Activated CD4-positive, alpha-beta T cell treated with anti-CD3 and anti-CD28 coated beads, Interleukin-2, amount 10 ng/mL, durations not matched to agents 7 days and 5 days (primary cell): ENCODE measurements at places on chromosomes 1 and 21.

GRCh38 chr1:246919902-246920301, 11.8 kb downstream of the AHCTF1 start:
- no peak for DNase-seq

DNA sequence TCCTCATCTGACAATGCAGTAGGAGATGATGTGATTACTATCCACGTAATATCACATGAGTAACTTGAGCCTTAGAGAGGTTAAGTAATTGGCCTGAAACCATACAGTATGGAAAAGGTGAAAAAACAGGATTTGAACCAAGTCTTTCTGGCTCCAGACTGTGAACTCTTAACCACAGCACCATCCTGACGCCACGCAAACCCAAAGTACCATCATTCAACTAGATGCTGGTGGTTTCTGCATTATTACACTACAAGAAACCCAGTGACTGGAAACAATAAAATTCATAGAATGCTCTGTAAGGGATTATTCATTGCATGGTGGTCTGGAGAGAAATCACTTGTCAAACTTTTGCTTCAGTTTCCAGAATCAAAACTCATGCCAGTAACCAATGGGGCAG, 90.7 kb downstream of the MAB21L3 start:
- no peak for DNase-seq

DNA sequence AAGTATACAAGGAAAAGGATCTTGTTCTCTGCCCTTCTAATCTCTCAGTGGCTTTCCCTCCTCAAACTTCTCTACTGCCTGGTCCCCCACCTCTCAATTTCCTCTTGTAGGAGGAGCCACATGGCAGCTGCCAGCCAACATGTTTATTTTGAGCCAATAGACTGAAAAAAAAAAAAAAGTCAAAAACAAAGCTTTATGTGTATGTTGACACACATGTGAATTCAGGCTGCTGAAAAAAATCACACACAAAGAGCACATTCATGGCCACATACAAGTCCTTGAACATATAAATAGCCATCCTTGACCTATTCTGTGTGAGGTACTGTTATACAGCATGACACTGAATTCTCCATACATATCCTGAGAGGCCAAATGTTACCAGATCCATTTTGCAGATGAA, 3.7 kb downstream of the PTPN14 start:
- DNase-seq, result no peak

GRCh38 chr1:155729031-155729898, 40.4 kb downstream of the DAP3 start:
- peak; percentile 54 for DNase-seq

- DNase-seq, result no peak
These were observed 31.5 kb upstream of the MAP10 start for GRCh38 chr1:232773752-232774151.

DNA sequence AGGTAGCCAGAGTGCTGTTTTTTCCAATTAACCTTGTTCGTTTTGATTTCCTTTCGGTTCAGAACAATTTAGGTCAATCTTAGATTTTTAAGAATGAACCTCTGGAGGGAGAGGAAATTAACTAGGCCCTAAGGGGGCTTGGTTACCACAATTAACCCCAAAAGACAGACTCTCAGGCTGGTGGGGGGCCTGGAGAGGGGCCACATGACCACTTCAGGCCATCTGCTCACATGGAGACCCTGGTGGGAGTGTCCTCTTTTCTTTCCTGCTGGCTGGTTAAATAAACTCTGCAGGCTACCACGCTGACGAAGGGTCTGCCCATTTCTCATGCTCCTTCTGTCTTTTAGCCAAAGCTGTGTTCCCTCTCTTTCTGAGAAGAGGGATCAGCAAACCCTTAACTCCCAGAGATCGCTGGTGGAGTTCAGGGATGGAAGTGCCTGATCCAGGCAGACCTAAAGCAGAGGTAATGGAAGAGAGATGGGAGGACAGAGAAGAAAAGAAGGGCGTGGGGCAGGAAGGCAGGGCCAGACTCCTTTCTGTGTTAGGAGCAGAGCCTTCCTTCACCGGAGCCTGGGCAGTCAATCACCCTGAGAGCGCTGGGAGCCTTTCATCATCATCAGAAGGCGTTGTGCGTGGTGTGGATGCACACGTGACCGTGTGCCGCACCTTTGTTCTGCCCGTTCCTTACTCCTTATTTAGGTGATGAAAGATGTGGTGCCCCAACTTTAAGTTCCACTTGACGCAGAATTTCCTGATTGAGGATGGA, 58.5 kb downstream of the KIF26B start:
- no peak for DNase-seq

- no peak for DNase-seq
These were observed 16.9 kb downstream of the NRDC start for GRCh38 chr1:51861669-51862068.

DNA sequence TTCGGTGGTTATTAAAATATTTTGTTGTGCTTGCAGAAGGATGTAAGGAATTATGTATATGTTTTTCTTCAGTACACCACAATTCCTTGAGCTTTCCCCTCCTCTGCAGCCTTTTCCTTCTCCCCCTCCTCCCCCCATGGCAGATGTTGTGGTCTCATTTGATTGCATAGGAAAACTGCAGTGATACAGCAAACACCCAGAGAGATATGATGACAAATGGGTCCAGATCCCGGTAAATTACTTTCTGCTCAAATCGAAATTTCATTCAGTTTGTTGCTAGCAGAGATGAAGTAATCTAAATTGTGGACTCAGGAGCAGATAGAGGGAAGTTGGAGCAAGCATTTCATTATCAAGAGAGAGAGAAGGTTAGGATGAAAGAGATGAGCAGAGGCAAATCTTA, 9.9 kb downstream of the LMO4 start:
- DNase-seq, result no peak

GRCh38 chr21:23809573-23809972, 1797.7 kb downstream of the MRPL39 start:
- DNase-seq, result no peak

DNA sequence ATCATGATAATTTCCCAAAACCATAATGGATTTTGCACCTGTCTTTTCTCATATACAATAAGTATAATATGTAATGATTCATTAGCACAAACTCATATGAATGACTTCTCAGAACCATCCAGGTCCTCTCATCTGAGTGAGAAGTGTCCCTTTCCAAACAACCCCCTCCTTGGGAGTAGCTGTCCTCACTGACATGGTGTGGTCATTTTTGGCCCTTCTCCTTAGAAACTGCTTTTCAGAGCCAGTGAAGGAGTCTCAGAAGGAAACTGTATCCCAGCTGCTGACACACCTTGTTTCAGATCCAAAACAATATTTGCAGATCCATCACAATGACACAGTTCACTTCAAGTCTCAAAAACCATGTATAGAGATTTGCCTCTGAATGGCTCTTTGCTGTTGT, 95.5 kb downstream of the MIS18A start:
- DNase-seq, result no peak

GRCh38 chr1:55478742-55479141, 263.6 kb upstream of the USP24 start:
- DNase-seq, result no peak

DNA sequence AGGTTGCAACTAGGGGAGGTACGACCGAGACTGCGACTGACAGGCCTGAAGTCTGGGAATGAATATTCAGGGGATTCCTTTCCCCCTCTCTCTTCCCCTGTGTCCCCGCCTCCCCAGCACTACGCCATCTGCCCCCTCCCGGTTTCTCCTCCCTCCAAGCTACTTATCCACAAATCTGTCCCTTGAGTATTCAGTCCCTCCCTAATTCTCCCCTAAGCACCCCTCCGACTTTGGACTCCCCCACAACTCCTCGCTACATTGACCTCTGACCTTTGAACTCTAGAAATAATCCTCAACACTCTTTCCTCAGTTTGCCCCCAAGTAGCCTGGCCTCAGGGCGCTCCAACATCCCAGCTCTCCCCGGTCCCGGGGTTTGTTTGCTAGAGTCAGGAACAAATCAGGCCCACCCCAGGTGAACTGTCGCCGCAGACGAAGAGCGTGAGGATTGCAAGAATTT, 393 bp downstream of the LYSMD1 start:
- no peak for DNase-seq

- peak; percentile 47 for DNase-seq
These were observed 55.8 kb upstream of the LDLRAP1 start for GRCh38 chr1:25487628-25488027.

DNA sequence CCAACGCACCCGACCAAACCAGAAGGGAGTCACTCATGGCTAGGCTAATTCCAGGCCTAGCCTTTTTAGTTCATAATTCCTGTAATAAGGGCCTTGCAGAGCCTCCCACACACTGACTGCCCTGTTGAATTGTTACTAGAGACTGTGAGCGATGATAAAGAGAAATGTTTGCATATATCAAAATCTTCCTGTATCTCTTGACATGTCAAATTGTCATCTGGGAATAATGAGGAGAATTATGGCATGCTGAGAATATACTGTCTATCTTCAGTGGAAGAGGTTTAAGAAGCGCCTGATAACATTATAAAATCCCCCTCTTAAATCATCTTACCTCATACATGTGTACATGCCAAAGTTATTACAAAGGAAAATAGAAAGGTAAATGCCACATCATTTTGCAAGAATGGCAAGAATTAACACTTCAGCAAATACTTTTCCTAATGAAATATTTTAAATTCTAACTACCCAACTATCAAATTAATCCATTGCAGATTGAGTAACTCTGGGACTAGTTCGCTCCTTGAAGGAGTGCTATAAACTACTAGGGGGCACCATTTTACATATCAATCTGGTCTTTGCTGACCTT, 144.1 kb downstream of the CENPF start:
- DNase-seq, result no peak
